ENCODE measurements at places on chromosomes 3 and 15. TPM values are rescaled to one million over a fixed set of nuclear protein-coding genes. Genes with fewer than 3 reads are reported as not detected.

Gene MESP2
- 0.30 TPM for total RNA-seq

Gene PIGB
- total RNA-seq = 8.4 TPM

Gene LYZL4
- not detected for total RNA-seq

Gene IMPG2
- total RNA-seq = 0.59 TPM

Gene FBXO40
- 0.59 TPM for total RNA-seq

Gene ROPN1
- total RNA-seq = 0.69 TPM

Gene MTMR10
- 28.1 TPM for total RNA-seq

Gene TLR9
- not detected for total RNA-seq

Gene VPS33B
- 3.1 TPM for total RNA-seq

DNA sequence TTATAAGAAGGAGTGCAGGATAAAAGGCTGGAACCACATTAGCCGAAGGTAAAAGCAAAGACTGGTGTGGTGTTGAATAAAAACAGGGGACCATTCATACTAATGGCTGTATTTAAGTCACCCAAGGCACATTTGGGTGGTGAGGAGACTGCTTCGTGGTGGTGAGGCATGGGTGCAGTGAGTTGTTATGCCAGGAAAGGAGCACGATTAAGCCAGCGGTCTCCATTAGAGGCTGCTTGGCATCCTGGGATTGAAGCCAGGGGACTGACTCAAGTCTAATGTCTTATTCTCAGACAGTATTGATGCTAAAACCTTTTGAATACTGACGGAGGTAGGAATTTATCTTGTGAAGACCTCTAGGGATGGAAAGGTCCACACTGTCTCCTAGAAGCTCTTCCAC, 21.9 kb downstream of the FEM1B start:
- DNase-seq = no peak

DNA sequence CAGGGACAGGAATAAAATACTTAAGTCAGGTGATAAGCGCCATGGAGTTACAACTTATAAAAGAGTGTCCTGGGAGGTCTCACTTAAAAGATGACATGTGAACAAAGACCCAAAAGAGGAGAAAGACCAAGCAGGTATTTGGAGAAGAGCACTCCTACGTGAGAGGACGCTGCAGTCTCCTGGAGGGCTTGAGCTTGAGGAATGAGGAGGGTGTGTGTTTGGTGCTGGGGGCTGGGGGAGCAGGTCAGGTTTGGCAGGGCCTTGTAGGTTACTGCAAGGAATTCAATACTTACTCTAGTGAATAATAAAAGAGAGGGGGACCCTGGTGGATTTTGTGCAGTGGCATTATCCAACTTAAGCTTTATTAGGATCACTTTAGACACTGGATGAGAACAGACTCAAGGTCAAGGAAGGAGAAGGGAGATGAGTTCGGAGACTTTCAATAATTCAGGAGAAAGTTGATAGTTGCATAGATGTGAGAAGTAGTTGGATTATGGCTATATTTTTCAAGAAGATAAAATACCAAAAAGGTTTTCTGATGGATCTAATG, 32.4 kb downstream of the TNIK start:
- DNase-seq = no peak

DNA sequence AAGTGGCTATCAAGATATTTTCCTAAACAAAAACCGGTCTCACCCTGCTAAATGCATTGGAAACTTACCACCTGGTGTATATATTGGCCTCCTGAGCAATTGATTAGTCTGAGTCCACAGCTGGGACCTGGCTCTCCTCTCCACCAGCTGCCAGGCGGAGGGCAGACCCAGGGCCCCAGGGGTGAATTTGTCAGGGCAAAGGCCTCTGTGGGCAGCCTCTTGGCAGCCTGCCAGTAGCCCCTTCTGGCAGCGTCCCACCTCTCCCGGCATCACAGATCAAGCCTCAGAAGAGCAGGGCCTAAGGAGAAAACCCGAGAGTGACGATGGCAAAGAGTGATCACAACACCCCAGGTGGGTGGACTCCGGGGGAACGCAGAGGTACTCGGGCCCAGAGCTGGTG, 43.0 kb upstream of the IDH2 start:
- no peak for DNase-seq

DNA sequence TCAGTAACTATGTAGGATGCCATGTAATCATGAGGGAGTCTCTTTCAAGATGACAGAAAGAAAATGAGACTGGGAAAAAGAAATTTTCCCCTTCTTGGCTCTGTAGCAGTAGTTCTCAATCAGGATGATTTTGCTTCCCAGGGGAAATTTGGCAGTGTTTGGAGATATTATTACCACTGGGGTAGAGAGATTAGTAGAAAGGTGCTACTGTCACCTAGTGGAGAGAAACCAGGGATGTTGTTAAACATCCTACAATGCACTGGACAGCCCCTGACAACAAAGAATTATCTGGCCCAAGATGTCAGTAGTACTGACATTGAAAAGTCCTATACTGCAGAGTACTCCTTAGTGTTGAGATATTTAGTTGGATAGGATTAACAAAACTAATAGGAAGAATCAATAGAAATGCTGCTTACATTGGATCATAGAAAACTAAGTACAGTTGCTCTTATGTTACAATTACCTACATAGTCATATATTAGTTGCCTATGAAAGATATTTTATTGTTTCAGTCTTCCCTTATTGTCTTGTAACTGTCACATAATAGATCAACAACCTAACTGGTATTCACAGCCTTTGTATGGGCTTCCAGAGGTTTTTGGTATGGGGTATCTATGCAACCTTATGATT, 433.3 kb downstream of the RAP2B start:
- DNase-seq = no peak

DNA sequence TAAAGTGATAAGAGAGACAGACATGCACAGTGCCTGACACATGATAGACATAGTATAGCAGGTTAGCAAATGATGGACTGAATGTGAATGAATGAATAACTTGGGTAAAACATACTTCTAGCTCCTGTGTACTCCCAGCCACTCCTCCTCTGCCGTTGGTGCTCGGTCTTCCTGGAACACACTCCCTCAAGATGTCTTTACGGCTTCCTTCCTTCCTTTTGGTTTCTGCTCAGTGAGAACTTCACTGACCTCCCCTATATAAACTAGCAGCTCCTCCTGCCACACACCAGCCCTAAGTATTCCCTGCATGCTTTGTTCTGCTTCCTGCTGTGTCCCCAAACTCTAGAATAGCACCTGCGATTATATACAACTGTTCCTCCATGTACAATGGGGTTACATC, 50.2 kb downstream of the RAD54L2 start:
- DNase-seq = no peak

GRCh38 chr3:112460519-112461195, 38.6 kb downstream of the BTLA start:
- DNase-seq = no peak

GRCh38 chr3:197226179-197226578, 72.2 kb downstream of the DLG1 start:
- no peak for DNase-seq

DNA sequence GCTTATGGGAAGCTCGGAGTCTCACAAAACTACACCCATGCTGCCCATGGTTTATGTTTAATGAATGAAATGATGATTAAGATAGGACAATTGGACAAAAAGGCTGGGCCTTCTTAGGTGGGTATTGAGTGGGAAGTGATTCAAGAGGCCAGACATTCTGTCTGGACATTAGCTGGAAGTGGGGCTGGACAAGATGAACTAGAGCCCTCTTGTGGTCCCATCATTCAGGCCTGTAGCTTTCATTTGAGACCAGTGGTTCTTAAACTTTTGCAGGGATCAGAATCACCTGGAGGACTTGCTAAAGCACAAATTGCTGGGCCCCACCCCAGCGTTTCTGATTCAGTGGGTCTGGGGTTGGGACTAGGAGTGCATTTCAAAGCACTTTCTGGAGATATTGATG, 290.4 kb upstream of the CTDSPL start:
- no peak for DNase-seq

DNA sequence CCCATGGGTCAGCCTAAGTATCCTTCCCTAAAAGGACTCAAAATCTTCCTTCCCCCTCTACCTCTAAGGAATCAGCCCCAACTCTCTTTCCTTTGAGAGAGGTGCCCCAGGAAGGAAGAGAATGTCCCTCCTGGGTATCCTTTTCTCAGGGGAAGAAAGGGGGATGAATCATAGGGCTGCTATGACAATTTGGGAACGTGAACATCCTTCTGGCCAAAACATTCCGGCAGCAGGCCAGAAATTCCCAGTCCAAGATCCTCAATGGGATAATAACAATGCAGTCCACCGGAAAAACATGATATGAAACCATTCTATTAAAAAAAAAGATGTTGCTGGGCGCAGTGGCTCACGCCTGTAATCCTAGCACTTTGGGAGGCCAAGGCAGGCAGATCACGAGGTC, 50.8 kb upstream of the CACNA2D3 start:
- no peak for DNase-seq

DNA sequence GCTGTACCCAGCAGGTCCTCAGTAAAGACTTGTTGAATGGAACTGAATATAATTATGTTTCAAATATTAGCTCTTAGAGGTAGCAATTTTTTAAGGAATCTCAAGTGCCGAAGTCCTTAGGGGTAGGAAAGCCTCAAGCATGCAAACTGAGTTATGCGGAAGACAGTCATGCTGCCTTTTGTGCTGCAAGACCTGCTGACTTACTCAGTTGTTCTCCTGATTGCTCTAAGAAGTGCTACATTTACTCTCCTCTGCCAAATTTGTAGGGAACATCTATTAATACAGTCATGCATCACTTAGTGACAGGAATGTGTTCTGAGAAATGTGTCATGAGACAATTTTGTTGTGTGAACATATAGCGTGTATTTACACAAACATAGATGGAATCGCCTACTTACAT, 325.6 kb upstream of the AZI2 start:
- DNase-seq = no peak

- DNase-seq = no peak
Measured at GRCh38 chr3:10495003-10495402, 10.4 kb downstream of the ATP2B2 start.

GRCh38 chr15:28917791-28918140, 32.0 kb downstream of the APBA2 start:
- no peak for DNase-seq

- DNase-seq = no peak
Measured at GRCh38 chr3:138289701-138290100, 40.0 kb downstream of the NME9 start.

- no peak for DNase-seq
Measured at GRCh38 chr3:158339638-158340037, 229.7 kb downstream of the RSRC1 start.

DNA sequence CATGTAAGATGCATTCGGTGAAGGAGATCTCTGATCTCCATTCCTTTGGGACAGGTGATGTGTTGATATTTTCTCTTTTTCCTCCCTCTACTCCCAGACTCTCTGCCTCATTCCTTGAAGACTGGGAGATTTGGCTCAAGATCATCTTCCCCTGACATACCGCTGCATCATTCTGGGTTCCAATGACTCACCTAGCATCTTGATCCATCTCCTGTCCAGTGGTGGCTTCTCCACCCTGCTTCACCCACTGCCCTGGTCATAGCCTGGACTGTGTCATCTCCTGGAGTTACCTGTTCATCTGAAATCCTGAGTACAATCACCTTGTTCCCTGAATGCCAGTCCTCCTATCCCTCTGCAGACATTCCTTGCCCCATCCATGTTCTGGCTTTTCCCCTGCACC, 57.4 kb upstream of the TRAK1 start:
- no peak for DNase-seq

GRCh38 chr15:90191794-90192509, 9.2 kb upstream of the SEMA4B start:
- no peak for DNase-seq

DNA sequence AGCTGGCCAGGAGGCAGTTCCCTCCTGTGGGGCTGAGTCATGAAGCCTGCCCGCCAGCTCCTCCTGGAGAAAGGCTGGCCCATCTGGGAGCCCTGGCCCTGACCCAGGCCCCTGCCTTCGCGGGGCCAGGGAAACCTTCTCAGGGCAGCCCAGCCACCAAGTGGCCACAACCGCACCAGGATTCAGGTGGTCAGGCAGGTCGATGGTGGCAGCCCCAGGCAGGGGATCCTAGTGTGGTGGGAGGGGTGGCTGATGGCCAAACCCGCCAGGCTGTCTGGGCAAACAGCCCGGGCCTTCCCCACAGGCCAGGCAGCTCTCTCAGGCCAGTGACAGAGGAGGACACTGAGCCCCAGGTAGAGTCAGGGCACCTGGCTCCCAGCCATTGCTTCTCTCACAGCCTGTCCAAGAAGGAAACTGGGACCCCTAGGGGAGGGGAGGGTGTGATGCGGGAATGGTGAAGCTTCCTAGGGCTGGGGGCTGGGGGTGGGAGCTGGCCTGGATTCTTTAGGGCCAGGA, 1.2 kb downstream of the TWF2 start:
- DNase-seq = no peak

DNA sequence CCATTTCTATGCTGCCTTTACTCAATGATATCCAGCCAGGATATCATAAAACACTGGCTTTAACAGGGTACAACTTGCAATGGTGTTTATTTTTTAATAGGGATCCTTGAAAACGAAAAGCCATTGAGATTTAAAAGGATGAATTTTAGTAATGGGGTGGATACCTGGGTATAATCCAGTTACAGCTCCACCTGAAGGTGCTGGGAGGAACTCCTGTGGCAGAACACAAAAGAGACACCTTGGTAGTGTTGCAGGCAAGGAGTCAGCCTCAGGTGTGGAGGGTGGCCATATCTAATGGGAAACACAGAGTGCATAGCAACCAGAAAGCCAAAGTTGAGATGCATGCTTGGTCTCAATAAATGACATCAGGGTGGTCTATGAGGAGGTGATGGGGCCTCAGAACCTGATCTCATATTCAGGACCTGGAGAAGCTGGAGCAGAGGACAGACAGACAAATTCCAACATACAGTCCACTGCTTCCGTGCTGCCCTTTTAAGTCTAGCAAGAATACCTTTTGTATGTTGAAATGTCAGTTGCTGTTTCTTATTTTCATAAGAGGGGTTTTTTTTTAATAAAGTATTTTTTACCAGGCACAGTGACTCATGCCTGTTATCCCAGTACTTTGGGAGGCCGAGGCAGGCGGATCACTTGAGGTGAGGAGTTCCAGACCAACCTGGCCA, 12.0 kb upstream of the PAQR9 start:
- DNase-seq = no peak

GRCh38 chr15:94411285-94411684, 179.9 kb downstream of the MCTP2 start:
- no peak for DNase-seq

GRCh38 chr15:34708422-34708821, 46.4 kb downstream of the GJD2 start:
- no peak for DNase-seq

Data from skin of body (tissue), 3 donors.